Activated naive CD4-positive, alpha-beta T cell (primary cell): ENCODE measurements at places on chromosomes 6 and 20.

GRCh38 chr6:91442342-91442741 is 855.5 kb upstream of the MAP3K7 start:
- DNase-seq: no peak

DNA sequence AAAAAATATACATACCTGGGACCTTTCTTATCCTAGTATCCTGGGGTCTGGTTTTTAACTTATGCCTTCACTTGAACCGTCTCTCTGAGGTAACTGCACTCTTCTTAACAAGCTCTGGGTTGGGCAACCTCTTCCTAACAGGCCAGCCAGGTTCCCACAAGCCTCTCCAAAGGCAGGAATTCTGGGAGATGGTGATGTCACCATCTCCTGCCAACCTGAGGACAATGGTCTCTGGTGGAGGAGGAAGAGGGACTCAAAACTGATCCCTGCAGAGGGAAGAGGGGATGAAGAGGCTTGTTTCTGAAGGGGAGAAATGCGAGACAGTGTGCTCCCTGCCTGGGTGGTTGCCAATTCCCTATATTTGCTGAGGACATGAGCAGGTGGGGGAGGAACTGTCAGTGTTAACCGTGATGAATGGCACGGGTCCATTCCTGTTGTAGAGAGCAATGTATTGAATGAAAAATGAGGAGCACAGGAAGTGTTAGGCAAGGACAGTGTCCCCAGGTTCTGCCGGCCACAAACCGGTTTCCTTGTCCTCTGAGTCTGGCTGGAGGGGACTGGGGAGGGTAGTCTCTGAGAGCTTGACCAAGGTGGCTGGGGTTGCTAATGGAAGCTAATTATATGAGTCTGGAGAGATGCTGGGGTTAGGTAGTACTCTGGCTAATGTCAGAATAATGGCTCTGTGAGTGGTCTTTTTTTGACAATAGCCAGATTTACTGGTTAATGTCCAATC is 95.5 kb downstream of the KCNB1 start:
- no peak for DNase-seq

- DNase-seq: no peak
Observed at GRCh38 chr6:13874191-13874549, 50.6 kb upstream of the RNF182 start.

DNA sequence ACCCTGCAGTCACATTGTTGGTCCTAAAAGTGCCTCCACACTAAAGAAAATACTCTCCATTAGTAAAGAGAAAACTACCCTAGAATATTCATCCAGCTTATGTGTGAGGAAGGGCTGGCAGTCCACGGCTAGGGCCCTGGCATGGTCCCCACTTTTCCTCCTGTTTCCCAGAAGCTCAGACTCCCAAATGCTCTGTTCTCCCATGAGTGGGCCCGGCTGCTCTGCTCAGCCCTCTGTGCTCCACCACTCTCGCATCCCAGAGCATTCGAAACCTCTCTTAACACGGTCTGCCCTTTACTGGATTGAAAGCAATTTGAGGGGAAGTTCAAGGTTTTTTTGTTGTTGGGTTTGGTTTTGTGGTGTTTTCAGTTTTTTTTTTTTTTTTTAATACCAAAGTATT is 61.8 kb downstream of the APCDD1L start:
- no peak for DNase-seq
